ENCODE measurements at places on chromosomes 12 and 14. TPM values are rescaled to one million over a fixed set of nuclear protein-coding genes. Genes with fewer than 3 reads are reported as not detected.

DNA sequence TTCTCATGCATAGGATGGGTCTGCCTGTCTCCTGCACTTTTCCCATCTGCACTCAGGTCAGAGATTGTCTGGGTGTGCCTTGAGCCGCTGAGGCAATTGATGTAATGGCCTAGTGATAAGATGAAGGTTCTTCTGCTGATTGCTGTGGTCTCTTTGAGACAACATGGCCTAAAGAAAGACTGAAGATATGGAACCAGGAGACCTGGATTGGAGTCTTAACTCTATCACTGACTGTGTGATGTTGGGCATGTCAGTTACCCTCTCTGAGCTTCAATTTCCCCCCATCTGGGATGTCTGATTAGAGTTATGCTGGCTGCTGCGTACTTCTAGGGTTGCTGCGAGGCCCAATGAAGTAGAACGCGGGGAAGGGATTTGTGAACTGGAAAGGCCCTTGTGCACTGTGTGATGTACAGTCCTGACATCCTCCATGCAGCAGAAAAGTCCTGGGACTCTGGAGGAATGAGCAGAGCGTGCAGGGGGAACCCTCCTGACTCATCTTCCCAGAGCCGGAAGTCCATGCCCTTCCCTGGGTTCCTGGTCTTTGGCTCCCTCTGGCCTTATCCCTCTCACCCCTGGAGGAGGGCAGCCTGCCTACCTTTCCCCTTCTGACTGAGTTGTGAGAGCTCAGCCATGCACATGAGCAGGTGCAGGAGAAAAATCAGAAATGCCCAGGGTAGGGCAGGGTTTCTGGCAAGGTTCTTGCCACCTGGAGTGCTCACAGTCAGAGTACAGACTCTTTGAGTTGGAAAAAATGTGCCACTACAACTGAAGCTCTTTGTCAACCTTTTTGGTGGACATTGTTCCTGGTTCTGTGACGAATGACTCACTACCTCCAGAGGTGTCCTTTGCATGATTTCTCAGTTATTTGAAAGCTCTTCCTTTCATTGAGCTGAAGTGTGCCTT is 21.1 kb downstream of the PLEKHD1 start:
- no peak overlapping the region for H3K27ac ChIP-seq
- H3K27me3 ChIP-seq: no peaks in the 10 kb centered on the region
- no peaks in the 10 kb centered on the region for H3K36me3 ChIP-seq
- no peak for DNase-seq
- H3K4me3 ChIP-seq: no peak overlapping the region
- H3K4me1 ChIP-seq: no peaks in the 10 kb centered on the region

- no peak for DNase-seq
- H3K4me3 ChIP-seq: no peak overlapping the region
- H3K27me3 ChIP-seq: no peaks in the 10 kb centered on the region
- no peaks in the 10 kb centered on the region for H3K36me3 ChIP-seq
Measured at GRCh38 chr12:75478116-75478794, 2.3 kb upstream of the GLIPR1 start.

GRCh38 chr14:65237941-65238340 is 135.6 kb upstream of the MAX start:
- no peaks in the 10 kb centered on the region for H3K27me3 ChIP-seq
- H3K36me3 ChIP-seq: no peaks in the 10 kb centered on the region
- peaks cover 21% of the 10 kb centered on the region for H3K4me1 ChIP-seq
- peak; percentile 64 for DNase-seq

DNA sequence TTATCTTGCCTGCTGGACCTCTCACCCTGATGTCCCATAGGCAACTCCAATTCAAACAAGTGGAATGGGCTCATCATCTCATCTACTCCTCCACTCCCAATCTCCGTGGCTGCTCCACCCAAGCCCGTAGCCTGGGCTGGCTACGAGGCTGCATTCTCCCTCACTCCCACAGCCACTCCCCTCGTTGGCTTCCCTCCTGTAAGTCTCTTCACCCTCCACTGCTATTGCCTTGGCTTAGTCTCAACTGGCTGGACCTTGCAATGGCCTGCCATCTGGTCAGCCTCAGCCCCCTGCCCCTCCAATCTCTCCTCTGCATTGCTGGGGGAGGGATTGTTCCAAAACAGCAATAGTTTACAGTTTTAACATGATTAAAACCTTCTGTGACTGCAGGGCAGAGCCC is 44.4 kb upstream of the PELI2 start:
- DNase-seq: no peak
- no peak overlapping the region for H3K27ac ChIP-seq
- H3K4me1 ChIP-seq: no peaks in the 10 kb centered on the region
- H3K4me3 ChIP-seq: no peak overlapping the region
- H3K27me3 ChIP-seq: no peaks in the 10 kb centered on the region
- H3K36me3 ChIP-seq: no peaks in the 10 kb centered on the region

DNA sequence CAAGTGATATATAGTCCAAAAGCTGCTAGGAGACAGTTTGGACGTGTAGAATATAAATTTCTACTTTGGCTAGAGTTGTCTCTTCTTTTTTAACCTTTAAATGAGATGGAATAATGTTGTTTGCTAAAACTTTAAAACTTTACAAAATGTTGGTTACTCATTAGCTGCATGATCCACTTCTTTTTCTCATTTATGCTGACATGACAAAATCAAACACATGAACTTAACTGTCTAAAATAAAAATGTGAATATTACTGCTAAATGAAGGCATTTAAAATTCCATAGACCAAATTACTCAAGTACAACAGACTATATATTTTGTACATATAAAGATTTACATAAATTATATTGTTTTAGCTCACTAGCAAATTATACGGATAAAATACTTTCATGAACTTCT is 135.9 kb upstream of the ABCD2 start:
- no peaks in the 10 kb centered on the region for H3K4me1 ChIP-seq
- H3K36me3 ChIP-seq: no peaks in the 10 kb centered on the region
- H3K27me3 ChIP-seq: no peaks in the 10 kb centered on the region
- no peak for DNase-seq

DNA sequence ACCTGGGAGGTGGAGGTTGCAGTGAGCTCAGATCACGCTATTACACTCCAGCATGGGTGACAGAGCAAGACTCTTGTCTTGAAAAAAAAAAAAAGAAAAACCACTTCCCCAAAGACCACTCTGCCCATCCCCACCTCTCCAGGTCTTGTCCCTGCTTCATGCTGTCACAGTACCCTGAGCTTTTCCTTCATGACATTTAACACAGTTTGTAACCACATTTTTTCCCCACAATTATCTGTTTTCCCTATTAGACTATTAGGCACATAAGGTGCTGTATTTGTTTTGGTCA is 6.9 kb downstream of the HECTD1 start:
- no peak overlapping the region for H3K4me3 ChIP-seq
- peaks cover 12% of the 10 kb centered on the region for H3K4me1 ChIP-seq
- no peak overlapping the region for H3K27ac ChIP-seq
- no peak for DNase-seq
- no peaks in the 10 kb centered on the region for H3K27me3 ChIP-seq
- H3K36me3 ChIP-seq: no peaks in the 10 kb centered on the region

DNA sequence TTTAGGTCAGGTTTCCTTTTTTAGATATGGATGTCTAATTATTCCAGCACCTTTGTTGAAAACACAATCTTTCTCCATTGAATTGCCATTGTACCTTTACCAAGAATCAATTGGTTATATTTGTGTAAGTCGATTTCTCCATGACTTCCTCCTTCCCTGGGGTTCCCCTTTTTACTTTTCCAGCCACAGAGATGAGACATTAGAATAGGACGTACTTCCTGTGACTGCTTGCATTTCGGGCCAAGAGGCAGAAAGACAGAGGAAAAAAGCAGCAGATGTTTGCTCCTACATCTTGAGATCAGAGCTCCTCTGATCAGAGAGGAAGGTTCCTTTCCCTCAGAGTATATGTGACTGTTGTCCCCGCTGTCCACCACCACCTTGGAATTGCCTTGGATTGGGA is 453.7 kb upstream of the RGS6 start:
- peaks cover 5% of the 10 kb centered on the region for H3K4me1 ChIP-seq
- no peak for DNase-seq
- H3K36me3 ChIP-seq: no peaks in the 10 kb centered on the region
- H3K4me3 ChIP-seq: no peak overlapping the region
- H3K27me3 ChIP-seq: no peaks in the 10 kb centered on the region

DNA sequence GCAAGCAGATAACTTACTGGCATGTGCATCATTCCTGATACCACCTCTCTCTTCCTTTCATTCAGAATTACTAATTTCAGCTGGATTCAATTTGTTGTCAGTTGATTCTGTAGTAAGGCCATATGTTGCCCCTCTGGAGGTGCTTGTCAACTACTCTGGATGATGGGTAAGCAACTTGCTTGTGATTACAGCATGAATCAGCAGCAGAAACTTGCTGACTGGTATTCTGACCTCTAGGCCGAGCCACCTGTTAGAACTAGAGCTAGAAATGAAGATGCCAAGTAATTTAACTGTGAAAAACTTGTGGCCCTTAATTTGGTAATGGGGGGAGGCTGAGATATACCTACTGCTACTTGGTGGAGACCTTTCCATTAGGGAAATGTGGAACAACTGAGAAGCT is 5.1 kb downstream of the RNF10 start:
- H3K36me3 ChIP-seq: no peaks in the 10 kb centered on the region

GRCh38 chr12:13454991-13455777 is 258.7 kb downstream of the EMP1 start:
- no peaks in the 10 kb centered on the region for H3K36me3 ChIP-seq
- H3K27me3 ChIP-seq: no peaks in the 10 kb centered on the region
- no peaks in the 10 kb centered on the region for H3K4me1 ChIP-seq
- H3K4me3 ChIP-seq: no peak overlapping the region
- no peak overlapping the region for H3K27ac ChIP-seq

DNA sequence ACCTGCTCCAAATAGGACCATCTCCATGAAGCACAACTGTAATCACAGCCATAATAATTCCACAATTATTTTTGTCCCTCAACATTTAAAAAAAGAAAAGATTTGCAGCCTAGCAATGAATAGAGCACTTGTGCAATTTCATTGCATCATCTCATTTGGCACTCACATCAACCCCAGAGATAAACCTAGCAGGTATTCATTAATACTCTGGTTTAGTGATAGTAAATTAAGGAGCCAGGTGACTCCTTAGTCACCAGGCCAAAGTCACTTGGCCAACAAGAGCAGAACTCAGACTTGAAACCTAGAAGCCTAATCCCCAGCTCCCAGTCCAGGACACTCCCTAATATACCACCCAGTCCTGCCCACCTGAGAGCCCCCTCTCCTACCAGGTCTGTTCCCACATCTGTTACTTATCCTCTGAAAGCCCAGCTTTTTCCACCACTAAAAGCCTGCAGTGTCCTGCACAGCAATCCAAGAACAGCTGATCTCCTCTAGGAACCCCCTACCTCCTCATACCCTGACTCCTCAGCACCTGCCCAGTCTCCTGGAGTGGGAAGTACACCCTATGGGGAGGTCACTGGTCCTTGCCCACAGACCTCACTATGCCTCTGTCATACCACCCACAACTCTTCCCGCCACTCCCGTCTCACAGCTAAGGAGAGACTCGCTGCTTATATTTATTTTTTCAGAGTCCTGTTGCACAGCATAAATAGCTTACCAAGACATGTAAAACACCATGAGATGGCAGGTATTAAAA is 22.1 kb downstream of the OR10P1 start:
- no peaks in the 10 kb centered on the region for H3K36me3 ChIP-seq
- no peaks in the 10 kb centered on the region for H3K27me3 ChIP-seq
- H3K4me3 ChIP-seq: no peak overlapping the region

GRCh38 chr14:61713724-61714437 is 18.6 kb downstream of the HIF1A start:
- H3K36me3 ChIP-seq: no peaks in the 10 kb centered on the region
- no peak overlapping the region for H3K27ac ChIP-seq
- H3K4me3 ChIP-seq: no peak overlapping the region
- peaks cover 17% of the 10 kb centered on the region for H3K4me1 ChIP-seq

The RNASE12 gene
- not detected for total RNA-seq

The NANOG gene
- total RNA-seq: 1.1 TPM

- no peak for DNase-seq
- H3K4me1 ChIP-seq: no peaks in the 10 kb centered on the region
- H3K4me3 ChIP-seq: no peak overlapping the region
Measured at GRCh38 chr12:123845881-123846280, 83.8 kb downstream of the DNAH10 start.

- H3K4me3 ChIP-seq: no peak overlapping the region
- H3K36me3 ChIP-seq: no peaks in the 10 kb centered on the region
- no peak for DNase-seq
- H3K27me3 ChIP-seq: no peaks in the 10 kb centered on the region
- peaks cover 3% of the 10 kb centered on the region for H3K4me1 ChIP-seq
Measured at GRCh38 chr12:109735051-109735521, 21.5 kb downstream of the FAM222A start.

GRCh38 chr12:92226071-92226661 is 80.5 kb upstream of the BTG1 start:
- no peaks in the 10 kb centered on the region for H3K27me3 ChIP-seq
- no peak overlapping the region for H3K4me3 ChIP-seq
- H3K4me1 ChIP-seq: no peaks in the 10 kb centered on the region
- H3K27ac ChIP-seq: no peak overlapping the region

The ENO2 gene
- total RNA-seq: 8.8 TPM

- no peak overlapping the region for H3K27ac ChIP-seq
- H3K36me3 ChIP-seq: no peaks in the 10 kb centered on the region
- no peaks in the 10 kb centered on the region for H3K27me3 ChIP-seq
- DNase-seq: no peak
- H3K4me3 ChIP-seq: no peak overlapping the region
Measured at GRCh38 chr14:39876916-39877315, 444.7 kb upstream of the FBXO33 start.

GRCh38 chr14:56172074-56172473 is 53.9 kb downstream of the PELI2 start:
- no peaks in the 10 kb centered on the region for H3K36me3 ChIP-seq
- no peak overlapping the region for H3K4me3 ChIP-seq
- H3K27me3 ChIP-seq: no peaks in the 10 kb centered on the region
- DNase-seq: no peak

- DNase-seq: no peak
- no peaks in the 10 kb centered on the region for H3K27me3 ChIP-seq
- no peak overlapping the region for H3K4me3 ChIP-seq
- no peaks in the 10 kb centered on the region for H3K36me3 ChIP-seq
- H3K27ac ChIP-seq: no peak overlapping the region
- H3K4me1 ChIP-seq: no peaks in the 10 kb centered on the region
Measured at GRCh38 chr12:128140551-128140950, 126.4 kb upstream of the TMEM132C start.

DNA sequence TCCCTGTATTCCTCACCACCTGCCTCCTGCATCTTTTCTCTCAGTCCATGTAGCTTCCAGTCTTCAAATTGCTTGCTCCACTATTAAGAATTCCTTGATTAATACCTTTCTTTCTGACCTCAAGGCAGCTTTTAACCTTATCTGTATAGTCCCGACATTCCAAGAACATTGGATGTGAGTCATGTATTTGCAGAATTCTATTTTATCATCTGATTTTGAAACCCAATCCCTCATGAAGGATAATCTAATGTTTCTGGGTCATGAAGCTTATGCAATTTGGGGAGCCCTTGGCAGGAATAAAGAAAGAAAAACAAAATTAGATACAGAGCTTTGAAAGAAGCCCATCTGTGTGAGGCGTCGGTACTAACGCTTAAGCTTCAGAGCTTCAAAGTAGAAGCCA is 63.4 kb upstream of the CCND2 start:
- no peaks in the 10 kb centered on the region for H3K4me1 ChIP-seq
- H3K27me3 ChIP-seq: no peaks in the 10 kb centered on the region
- H3K4me3 ChIP-seq: no peak overlapping the region
- no peak overlapping the region for H3K27ac ChIP-seq
- DNase-seq: no peak
